ENCODE measurements at places on chromosomes 1 and 21.

GRCh38 chr1:155776414-155776813 lies 80.6 kb downstream of the GON4L start:
- DNase-seq = no peak

DNA sequence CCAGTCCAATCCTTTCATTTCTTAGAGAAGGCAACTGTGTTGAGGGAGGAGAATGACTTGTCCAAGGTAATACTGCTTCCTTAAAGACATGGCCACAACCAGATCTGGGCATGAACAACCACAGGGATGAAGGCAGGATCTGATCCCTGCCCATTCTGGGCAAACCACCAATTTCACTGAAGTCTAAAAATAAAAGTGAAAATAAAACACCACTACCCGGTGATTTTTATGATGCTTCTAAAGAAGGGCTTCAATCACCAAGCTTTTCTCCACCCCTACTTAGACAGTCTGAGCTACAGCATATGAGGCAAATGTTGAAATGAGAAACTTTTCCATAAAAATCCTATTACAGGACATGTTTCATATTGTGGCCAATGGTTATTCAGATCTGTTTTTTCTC lies 133.0 kb downstream of the PTPN14 start:
- DNase-seq = no peak

GRCh38 chr21:44535963-44536362 lies 4.0 kb downstream of the KRTAP10-1 start:
- no peak for DNase-seq

DNA sequence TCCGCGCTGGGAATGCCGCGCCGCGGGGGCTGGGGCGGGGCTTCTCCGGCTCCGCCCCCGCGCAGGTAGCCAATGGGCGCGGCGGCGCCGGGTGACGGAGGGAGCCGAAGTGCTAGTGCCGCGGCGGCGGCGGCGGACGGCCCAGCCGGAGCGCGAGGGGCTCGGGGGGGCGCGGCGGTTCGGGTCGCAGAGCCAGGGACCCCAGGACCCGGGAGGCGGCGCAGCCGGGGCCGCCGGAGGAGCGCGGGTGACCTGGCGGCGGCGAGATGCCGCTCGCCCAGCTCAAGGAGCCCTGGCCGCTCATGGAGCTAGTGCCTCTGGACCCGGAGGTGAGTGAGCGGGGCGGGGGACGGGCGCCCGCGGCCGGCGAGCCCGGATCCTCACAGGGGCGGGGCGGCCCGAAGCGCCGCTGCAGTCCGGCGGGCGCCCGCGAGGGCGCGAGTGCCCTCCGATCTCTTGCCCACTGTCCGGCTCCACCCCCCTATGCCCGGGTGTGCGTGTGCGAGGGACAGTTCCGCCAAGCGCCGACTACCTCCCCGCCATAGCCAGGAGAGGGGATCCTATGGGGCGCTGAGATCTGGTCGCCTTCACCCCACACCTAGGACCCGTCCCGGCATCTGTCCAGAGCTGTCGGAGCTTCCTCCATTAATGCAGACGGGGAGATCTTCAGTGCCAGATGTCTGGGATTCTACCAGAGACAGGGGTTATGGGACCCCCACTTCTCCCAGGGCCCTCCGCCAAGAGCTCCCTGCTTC lies at the start of gene RPS6KA1:
RPS6KA1 (plus strand) TSS at position 107 of the 755 bp plus-strand sequence; CDS start at position 267, 160 bp downstream.
- DNase-seq = no peak

- DNase-seq = no peak
Observed at GRCh38 chr1:40155910-40156309, 5.3 kb upstream of the RLF start.

GRCh38 chr21:25515484-25516405 lies 91.5 kb downstream of the MRPL39 start:
- DNase-seq = no peak

GRCh38 chr1:212450331-212450881 lies 17.7 kb downstream of the NENF start:
- DNase-seq = no peak

DNA sequence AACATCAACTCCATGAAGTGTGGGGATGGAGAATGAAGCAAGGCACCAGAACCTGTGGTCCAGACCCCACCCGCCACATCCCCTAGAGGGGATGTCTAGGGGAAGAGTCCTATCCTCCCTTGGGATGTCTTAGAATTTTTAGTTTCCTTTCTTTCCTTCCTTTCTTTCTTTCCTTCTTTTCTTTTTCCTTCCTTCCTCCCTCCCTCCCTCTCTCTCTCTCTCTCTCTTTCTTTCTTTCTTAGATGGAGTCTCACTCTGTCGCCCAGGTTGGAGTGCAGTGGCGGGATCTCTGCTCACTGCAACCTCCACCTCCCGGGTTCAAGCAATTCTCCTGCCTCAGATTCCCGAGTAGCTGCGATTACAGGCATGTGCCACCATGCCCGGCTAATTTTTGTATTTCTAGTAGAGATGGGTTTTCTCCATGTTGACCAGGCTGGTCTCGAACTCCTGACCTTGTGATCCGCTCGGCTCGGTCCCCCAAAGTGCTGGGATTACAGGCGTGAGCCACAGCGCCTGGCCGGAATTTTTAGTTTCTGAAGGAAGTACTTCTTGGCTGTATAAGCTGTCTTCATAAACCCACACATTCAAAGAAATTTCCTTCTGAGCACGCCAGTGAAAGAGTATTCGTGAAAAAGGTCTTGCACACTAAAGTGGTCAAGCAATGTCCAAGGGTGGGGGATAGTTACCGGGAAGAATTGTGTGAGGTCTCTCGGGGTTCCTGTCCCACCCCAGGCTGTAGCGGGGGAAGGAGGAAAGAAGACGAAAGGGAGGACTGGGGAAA lies 20.8 kb upstream of the LEFTY2 start:
- no peak for DNase-seq

DNA sequence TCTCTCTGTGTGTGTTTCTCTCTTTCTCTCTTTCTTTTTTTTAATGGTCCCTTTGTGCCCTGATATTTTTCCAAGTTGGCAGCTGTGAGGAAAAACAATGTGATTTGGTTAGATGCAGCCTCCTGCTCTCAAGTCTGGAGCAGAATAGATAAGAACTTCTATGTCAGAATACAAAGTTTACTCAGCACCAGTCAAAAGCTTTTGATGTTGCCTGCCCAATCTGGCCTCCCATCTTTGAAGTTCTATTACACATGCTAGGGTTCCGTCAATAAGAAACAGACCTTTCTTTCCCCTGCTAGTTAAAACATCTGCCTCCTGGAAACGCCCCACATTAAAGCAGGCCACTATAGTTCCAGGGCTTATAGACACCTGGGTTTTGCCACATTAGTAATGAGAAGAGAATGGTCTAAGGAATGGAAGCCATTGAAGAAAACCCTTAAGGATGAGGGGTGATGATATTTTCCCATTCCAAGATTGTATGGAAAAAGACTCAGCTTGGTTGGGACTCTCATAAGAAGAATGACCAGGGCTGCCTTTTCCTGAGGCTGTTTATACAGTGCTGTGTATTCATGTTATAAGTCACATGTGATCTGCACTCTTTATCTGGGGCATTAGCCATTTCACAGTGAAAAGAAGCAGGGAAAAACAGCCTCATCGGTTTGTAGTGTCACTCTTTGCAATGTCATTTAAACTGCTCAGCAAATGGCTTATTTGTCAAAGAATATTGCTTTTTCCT lies 414.7 kb upstream of the PROX1 start:
- DNase-seq = no peak

GRCh38 chr1:228400237-228400651 lies 6.4 kb downstream of the TRIM11 start:
- DNase-seq = no peak

GRCh38 chr1:45385302-45385701 lies 45.1 kb upstream of the MUTYH start:
- no peak for DNase-seq

DNA sequence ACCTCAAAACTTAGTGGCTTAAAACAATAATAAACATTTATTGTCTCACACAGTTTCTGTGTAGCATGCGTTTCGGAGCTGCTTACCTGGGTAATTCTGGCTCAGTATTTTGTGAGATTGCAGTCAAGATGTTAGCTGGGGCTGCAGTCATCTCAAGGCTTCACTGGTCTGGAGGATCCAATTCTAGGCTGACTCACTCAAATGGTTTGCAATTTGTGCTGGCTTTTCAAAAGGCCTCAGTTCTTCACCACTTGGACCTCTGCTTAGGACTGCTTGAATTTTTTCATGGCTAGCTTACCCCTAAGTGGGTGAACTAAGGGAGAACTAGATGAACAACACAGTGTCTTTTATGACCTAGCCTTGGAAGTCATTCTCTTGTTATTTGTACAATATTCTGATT lies 21.0 kb downstream of the XPR1 start:
- DNase-seq = no peak

DNA sequence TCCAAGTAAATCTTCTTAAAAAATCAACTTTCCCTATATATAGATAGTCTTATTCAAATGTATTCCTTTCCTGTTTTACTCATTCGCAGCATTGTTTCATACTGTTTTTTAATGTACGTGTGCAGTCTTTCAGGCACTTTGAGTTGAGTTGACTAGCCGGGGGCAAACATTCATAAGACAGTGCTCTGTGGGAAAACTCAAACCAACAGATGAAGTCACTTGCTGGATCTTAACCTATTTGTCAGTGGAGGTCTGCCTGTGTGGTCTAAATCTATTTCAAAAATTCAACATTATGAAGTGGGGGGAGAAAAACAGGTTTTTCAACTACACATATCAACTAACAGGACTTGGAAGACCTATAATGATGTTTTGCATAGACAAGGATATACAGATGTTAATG lies 6.2 kb downstream of the HSD11B1 start:
- DNase-seq = no peak

GRCh38 chr1:29338908-29339575 lies 102.7 kb downstream of the PTPRU start:
- no peak for DNase-seq

DNA sequence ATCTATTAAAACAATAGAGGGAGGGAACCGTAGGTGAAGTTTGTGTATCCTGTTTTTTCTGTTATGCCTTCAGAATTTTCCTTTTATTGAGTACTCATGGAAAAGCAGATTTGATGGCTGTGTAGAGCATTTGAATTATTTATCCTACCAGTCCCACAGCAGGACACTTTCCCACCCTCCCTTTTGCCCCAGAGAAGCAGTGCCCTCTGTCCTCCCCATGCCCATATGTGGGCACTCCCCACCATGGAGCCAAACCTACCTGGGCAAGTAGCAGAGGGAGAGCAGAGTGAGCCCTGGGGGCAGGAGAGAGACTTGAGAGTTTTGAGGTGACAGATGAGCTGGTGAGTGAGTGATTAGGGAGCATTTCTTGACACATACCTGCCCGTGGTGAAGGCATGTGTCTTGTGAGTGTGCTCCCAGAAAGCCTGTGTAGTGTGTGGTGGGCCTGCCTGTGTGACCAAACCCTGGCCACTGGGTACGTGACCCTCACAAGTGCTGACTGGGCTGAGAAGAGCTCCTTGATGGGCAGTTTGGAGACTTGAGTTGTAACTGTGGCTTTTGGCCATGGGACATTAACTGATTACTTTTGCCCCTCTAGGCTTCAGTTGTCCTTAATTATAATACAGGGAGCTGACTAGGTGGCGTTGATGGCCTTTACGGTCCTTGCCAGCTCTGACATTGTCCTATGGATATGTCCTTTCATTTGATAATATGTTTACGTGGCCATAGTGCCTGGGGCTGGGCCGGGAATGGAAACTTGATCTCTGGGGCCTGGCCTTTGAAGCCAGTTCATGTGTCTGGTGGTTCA lies 3.6 kb downstream of the PSEN2 start:
- no peak for DNase-seq

GRCh38 chr1:5365751-5366150 lies 626.5 kb downstream of the NPHP4 start:
- no peak for DNase-seq

DNA sequence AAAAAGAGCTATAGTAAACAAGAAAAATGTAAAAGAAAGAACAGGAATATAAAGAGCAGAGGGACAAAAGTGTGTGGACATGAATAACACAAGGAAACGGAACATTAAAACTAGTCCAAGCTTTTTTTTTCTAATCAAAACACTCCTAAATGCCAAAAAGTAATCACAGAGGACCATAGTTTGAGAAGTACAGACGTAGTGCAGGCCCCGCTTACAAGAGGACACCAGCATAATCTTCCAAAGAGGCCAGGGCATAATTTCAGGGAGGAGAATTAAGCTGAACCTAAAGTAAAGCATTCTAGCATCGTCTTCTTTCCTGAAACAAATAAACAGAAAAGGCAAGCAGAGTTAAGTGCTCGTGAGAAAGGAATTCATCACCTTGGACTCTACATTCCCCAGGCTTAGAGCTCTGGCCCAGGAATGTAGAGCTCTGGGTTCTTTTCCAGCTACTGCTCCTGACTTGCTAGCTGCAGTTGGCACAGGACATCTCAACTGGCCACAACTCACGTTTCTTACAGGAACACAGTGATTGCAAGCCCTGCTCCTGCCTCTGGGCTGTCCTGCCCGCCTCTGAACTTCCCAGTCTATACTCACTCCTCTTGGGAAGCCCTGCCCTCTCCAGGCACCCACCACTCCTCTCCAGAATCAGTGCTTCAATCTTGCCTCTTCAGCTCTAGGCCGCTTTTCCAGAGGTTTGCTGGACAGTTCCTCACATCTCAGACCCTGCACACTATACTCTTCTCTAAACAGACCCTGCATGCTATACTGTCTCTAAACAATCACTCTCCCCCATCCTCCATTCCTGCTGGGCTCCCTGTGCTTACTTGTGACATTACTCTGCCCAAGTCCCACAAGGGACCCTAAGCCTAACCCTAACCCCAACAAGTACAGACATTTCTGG lies 9.8 kb downstream of the RGS8 start:
- DNase-seq = no peak

DNA sequence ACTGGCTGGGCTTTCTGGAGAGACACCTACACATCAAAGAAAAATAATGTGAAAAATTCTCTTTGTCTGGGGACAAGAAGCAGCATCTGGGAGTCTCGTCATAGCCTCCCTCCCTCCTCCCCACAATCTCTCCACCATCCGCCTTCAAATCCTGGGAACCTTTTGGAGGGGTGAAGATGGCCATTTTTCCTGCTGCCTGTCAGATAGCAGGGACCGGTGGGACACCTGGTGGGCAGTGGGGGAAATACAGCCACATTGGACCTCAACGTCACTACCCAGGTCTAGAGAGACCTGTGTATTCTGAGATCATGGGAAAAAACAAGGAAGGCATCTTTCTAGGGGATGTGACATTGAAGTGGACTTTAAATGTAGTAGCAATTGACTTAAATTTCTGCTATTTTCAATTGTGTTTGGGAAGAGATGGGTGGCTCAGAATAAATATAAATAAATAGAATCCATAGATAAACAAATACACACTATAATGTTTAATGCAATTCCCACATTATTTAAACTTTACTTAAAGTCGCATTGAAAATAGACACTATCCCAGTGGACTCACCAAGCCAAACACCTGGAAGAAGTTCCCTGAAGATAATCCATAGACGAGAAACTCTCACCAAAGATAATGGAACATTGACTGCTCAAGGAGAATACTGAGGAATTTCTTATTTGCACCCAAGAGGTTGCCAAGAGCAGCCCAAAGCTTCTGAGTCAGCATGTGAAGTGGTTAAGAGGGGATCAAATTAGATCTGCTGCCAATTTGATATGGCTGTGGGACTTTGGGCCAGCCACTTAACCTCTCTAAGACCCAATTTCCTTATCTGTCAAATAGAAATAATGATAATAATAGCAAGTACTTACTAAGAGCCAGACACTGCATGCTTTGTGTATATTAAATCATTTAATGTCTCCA lies 147.6 kb upstream of the CAMK1G start:
- no peak for DNase-seq

Measured in GF-D8 (cell line).